Glutamatergic neuron (in vitro differentiated cells): ENCODE measurements at places on chromosomes 1 and 21.

DNA sequence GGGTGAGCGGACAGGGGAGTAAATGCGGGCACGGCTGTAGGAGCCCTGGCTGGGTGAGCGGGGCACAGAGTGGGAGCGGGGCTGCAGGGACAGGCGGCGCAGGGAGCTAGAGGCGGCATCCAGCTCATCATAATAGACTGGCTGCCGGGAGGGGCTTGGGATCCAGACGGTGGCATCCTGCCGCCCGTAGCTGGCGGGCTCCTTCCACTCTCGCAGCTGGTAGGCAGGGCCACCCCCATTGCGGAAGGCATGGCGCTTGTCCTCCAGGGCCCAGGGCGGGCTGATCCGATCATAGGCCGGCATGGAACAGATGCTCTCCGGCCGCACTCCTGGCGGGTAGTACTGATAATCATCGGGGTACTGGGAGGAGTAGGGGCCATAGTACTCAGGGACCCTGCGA lies 43.7 kb upstream of the GOLT1A start:
- DNase-seq: no peak

GRCh38 chr1:76284842-76285241 lies 210.3 kb downstream of the ST6GALNAC3 start:
- DNase-seq: no peak

- no peak for DNase-seq
Measured at GRCh38 chr1:21804536-21804935, 7.5 kb upstream of the LDLRAD2 start.

- DNase-seq: no peak
Measured at GRCh38 chr1:24276791-24277190, 42.4 kb upstream of the GRHL3 start.

DNA sequence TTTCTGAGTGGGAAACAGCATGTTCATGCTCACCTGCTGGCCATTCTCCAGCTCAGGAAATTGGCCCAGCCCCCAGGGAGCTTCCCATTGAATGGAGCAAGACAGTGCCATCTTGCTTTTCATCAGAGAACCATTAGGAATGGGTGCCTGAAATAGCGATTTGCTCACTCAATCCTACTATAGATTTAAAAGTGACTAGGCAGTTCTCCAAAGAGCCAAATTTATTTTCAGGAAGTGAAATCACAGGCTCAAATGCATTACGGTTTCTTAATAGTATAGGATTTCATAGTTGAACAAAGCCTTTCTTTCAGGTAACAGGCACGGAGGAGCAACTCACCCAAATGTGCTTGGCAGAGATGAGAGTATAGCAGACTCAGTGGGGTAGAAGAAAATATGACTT lies 272.1 kb downstream of the GRIK1 start:
- DNase-seq: no peak

GRCh38 chr1:64135462-64136223 lies 67.8 kb upstream of the UBE2U start:
- DNase-seq: no peak

DNA sequence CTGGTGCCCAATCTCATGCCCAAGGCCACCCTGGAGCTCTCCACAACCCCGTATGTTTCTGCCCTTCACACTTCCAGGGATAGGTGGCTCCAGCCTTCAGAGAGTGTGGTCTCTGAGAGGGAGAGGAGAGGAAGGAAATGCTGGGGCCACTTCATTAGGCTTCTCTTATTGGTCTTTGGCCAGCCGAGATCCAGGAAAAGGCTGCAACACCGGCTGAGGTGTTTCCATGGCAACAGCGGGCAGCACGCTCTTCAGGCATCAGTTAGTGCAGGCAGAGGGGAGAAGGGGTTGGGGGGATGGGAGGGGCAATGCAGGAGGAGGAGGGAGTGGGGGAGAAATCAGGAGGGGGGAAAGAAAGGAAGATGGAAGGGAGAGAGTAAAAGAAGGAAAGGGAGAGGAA lies 275.1 kb upstream of the GJB5 start:
- DNase-seq: no peak

DNA sequence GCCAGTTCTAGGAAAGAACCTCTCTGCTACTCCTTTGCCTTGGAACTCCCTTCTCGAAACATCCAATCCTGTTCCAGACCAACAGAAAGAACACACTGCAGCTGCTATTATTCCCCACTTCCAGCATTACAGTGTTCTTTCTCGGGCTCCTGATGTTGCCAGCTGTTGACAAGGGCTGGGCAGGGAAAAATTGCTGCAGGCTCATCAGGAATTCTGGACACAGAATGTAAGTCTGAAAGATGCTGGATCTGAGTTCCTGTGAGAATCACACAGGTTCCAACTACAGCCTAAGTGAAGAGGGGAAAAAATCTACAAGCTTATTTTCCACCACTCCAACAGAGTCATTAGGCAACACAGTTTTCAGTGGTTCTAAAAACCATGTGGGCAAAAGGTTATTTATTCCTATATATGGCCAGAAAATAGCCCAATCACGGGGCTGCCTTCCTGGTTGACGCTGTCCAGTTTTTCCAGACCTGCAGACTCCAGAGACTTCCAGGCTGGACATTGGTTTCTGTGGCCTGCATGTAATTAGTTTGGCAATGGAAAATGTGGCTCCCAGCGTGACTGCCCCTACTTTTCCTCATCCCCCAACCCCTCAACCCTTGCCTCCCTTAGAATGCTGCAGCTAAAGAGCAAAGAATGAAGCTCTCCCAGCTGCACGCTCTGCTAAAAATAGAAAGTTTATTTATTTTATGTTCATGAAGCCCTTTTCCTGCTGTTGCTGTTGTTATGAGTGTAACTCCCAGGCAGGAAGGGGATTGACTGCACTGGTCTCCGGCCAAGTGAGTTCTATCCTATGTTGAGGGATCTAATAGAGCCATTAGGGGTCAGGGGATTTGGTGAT lies 8.3 kb upstream of the KIAA0040 start:
- no peak for DNase-seq

DNA sequence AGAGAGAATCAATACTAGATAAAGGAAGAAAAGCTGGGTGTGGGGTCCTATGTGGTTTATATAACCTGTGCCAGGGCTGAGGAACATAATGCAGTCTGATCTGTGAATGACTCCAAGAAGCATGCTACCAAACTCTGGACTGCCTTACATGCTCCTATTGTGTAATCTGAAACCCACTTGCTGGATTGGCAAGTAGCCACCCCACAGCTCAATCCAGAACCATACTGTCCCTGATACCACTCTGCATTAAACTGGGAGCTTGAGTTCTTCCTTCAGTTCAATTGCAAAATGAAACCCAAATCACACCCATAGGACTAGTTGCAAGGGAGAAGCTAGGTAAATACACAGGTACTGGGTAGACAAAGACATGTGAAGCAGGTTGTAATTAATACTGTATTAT lies 115.4 kb upstream of the NEGR1 start:
- no peak for DNase-seq

GRCh38 chr1:203126151-203126865 lies 1.2 kb upstream of the ADORA1 start:
- DNase-seq: no peak

- no peak for DNase-seq
Measured at GRCh38 chr1:216566641-216567205, 143.5 kb upstream of the USH2A start.

DNA sequence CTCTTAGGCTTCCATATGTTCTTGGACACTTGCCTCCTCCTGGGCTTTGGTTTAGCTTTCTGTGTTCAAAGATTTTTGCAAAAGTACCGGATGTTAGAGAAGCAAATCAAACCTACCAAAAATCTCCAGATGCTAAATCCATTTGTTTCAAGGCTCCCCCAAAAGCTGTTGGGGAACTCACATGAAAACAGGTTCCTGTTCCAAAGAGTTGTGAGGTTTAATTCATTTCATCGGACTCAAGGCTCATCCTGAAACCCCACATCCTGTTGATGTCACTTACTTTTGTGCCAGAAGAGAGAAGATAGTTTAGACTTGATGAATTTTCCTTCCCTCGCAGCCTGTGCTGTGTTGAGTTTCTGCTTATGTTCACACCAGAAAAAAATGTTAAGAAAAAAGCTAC lies 41.7 kb upstream of the RXRG start:
- DNase-seq: no peak

DNA sequence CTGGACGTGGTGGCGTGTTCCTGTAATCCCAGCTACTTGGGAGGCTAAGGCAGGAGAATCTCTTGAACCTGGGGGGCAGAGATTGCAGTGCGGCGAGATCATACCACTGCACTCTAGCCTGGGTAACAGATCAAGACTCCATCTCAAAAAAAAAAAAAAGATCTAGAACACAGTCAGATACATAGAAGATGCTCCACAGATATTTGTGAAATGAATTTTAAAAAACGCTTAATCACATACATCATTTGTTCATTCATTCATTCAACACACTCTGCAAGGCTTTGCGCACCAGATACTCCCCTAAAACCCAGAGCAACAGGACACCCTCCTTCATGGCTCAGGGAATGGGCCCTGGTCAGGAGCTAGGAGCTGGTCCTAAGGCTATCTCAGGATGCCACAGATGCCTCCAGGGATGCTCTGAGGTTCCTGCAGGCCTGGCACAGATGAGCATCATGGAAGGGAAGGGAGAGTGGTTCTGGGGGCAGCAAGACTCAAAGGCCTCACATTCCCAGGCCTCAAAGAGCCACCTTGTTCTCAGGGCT lies 6.4 kb downstream of the HSPG2 start:
- no peak for DNase-seq

DNA sequence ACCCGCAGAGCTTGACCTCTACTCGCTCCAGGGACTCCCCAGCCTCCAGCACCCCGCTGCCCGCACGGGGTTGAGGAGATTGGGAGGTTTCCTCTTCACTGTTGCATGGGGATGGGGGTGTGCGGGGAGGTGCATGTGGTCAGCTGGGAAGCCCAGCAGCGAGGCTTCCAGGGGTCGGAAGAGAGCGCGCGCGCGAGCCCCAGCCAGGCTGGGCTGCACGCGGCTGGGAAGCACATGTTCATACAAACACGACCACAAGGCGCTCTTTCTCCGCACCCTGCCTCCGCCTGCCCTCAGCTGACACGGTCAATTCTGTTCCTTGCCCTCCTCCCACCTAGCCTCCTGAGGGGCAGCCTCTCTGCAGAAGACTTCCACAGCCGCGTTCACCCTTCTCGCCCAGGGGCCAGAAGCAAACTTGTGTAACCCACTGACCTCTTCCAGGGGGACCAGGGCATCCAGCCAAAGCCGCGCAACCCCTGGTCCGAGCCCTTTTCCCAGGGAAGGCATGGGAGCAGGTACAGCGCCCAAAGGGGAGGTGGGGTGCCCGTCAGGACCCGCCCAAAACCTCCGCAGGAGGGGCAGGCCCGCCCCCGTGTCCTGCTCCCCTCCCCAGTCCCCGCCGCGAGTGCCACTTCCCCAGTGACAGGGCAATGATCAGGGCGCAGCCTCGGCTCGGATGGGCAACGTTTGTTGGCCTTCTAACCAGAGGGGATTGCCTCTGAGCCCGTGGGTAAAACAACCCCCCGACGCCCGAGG lies 1.3 kb downstream of the COL24A1 start:
- DNase-seq: peak; percentile 51

DNA sequence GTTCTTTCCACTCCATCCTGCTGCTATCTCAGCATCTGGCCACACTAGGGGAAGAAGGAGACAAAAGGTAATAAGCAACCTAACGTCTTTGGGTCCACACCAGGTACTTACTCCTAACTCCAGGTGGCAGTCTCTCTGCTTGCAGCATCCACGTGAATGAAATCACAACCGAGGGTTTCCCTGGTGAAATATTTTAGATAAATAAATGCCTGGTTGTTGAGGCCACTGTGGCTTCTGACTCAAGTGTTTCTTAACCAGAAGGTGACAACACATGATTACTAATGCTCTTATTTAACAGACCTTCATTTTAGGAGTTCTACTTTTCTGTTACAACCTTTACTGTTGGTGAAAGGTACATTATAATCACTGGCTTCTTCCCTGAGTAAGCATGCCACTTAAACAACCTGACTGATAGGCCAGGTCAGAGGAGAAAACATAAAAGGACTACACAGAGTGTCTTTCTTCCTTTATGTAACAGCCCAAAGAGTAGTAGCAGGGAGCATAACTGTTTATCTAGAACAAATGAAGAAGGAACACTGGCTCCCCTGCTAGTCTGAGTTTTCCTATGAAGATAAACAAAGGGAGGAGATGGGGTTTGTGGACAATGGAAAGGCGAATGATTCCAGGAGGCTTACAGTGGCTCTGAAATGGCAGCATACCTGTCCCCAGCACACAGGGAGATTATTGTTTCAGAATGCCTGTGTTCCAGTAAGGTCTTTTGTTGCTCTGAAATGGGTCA lies 59.9 kb downstream of the SYT6 start:
- DNase-seq: no peak
